ENCODE measurements at places on chromosomes 12 and 14.

- DNase-seq: no peak
Observed at GRCh38 chr12:47038270-47038748, 41.1 kb upstream of the PCED1B start.

GRCh38 chr12:104590022-104590421, 133.3 kb downstream of the CHST11 start:
- no peak for DNase-seq

DNA sequence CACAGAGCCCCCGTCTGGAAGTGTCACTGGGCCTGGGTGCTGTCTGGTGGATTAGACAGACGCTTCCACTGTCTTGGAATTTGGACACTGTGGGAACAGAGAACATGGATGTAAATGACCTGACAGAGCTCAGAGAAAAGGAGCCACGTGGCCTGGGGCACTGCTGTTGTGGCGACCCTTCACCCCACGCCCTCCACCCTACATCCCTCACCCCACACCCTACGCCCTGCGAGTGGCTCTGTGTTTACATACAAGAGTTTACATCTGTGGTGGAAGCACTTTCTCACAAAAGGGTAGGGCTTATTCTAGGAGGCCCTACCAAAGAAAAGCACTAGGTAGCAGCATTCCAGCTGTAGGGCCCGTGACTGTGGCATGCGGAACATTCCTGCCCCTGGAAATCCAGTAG, 47.7 kb downstream of the B4GALNT3 start:
- no peak for DNase-seq

DNA sequence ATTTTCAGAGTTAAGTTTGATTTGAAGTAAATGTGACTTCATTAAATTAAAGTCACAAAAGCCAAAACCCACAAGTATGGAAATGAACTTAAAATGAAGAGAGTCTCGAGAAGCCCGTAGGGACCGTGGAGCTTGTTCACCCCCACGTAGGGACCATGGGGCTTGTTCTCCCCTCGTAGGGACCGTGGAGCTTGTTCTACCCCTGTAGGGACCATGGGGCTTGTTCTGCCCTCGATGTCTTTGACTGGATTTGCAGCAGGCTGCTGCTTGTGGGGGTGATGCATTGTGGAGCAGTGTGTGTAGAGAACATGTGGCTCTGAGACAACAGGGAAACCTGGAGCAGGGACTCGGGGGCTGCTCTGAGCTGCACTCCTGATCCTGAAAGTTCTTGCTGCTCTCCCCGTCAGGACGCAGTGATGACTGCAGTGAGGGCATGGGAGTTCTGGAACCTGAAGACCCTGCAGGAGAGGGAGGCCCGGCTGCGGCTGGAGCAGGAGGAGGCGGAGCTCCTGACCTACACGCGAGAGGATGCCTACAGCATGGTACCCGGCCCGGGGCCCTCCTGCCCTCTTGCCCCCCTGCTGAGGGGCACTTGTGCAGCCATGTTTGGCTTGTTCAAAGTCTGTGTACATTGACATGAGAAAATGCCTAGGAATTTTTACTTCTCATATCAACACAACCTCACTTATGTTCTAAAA, 94.2 kb downstream of the EP400 start:
- DNase-seq: no peak

GRCh38 chr12:2264651-2265232, 212.0 kb downstream of the CACNA1C start:
- DNase-seq: no peak

GRCh38 chr12:12877781-12878455, 13.4 kb upstream of the GPRC5A start:
- DNase-seq: no peak

- DNase-seq: no peak
Observed at GRCh38 chr12:90589956-90590355, 365.0 kb downstream of the CCER1 start.

DNA sequence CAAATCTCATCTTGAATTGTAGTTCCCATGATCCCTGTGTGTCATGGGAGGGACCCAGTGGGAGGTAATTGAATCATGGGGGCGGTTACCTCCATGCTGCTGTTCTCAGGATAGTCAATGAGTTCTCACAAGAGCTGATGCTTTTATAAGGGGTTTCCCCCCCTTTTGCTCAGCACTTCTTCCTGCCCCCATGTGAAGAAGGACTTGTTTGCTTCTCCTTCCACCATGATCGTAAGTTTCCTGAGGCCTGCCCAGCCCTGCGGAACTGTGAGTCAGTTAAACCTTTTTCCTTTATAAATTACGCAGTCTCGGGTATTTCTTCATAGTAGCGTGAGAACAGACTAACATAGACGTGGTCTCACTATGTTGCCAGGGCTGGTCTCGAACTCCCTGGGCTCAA, 56.1 kb upstream of the EIF5 start:
- no peak for DNase-seq

DNA sequence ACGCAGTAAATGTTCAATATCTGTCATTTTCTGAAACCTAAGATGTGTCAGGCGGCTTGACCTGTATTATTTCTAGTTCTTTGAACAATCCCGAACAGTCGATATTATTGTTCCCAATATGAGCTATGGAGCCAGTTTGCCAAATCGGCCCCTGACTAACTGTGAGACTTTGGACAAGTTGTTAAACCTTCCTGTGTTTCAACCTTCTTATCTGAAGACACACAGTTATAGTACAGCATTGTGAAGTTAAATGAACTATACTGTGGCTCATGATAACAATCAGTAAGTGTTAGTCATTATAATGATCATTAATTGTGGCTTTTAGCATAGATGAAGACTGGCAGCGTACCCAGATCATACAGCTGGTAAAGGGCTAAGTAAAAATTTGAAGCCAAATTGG, 23.4 kb downstream of the DDX47 start:
- DNase-seq: no peak

DNA sequence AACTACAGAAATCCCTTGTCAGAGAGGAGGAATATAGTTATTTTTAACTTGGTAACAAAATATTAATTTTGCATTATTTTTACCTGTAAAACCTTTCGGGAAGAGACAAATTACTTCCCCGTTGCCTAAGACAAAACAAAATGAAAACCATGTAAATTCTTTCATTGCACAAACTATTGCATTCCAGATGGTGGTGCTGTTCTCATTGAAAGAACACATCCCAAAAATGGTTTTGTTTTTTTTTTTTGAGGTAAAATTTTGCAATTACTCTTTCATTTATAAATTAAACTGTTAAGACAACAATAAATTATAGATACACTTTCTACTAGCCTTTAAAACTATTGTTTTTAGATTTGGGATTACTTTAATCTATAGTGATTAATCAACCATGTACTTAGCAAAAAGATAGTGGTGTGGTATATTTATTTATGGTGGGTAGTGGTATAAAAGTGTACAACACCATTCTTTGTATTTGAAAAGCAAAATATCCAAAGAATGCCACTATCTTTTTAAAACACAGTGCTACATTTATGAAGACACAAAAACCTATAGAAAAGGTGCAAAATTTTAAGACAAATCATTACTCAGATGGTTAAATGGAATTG, 115.5 kb downstream of the SLC38A1 start:
- DNase-seq: peak; percentile 8

DNA sequence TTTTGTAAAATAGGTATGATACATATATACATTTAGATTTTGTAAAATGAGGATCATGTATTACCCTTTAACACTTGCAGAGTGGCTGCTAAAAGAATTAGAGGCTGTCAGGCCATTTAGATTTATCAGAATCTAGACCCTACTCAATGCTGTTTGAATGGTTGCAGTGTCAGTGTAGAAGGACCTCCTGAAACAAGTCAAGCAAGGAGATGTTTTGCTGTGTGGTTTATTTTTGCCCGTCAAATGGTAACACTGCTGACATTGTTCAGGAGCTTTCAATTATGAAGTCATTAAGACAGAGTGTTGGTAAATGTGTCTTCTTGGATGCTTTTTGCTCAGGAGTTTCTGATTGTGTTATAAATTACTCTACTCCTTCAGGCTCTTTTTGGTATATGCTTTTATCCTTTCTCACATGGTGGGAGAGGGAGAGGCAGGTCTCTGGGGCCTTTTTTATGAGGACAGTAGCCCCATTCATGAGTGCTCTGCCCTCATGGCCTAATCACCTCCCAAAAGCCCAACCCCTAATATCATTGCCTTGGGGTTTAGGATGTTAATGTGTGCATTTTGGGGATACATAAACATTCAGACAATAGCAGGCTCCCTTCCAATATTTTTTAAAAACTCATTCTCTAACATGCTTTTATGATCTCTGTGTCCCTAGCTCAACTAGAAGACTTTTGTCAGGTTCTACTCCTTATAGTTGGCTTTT, 16.5 kb downstream of the EID3 start:
- no peak for DNase-seq

GRCh38 chr12:15608941-15609340, 180.2 kb downstream of the EPS8 start:
- no peak for DNase-seq

DNA sequence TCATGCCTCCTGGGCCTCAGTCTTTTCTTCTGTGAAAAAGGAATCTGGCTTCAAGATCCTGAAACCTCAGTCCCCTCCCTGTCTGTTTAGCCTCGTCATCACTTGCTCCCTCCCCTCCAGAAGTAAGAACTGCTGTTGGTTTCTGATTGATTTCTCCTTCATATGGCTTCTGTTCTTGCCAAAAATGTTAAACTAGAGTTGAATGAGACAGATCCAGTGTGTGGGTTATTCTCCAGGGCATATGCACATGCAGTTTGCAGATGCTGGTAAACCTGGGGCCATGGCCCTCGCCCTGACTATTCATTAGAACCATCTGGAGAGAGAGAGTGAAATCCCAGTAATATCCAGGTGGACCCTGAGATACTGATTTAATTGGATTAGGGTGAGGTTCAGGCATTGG, 175.1 kb downstream of the TMEM132C start:
- DNase-seq: no peak

- no peak for DNase-seq
Observed at GRCh38 chr14:90239139-90239538, 17.2 kb upstream of the PSMC1 start.

GRCh38 chr14:97021571-97022168, 224.5 kb downstream of the VRK1 start:
- no peak for DNase-seq

DNA sequence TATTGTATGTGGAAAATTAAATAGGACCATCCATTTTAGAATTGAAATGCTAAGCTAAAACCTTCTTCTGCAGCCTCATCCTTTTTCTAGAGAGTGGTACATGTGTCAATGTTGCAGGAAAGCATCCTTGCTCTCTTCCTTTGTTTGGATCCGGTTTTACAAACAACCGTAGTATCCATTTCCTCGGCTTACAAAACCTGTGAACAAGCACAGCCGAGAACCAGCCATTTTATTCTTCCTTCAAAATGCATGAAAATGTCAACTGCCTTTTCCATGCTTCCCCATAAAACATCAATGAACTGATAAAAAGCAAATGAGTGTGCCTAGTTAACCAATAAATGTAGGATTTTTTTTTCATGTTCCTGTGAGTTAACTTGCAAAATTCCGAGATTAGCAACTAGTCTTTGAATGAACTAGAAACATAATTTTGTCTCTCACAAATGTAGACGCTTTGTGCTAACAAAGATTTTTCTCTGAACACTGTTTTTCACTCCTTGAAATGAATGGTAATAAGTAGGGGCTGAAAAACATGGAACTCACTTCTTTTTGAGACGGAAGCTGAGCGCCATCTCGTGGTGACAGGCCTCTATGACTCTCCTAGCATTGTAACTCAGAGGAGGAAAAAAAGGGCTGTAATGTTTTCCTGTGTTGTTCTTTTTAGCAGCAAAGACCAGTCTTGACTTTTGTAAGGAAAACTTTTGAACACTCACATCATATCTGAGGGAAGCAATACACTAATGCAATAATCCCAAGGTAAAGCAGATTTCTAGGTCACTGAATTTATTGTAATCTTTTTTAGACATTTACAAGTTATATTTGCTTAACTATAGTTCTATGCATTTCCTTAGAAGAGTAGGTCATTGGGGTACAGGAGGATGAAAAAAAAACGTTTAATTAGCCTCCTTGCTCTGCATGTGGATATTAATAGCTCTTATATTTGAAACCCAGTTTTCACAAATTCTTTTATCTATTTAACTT, 157.4 kb upstream of the FOXG1 start:
- DNase-seq: peak; percentile 46

DNA sequence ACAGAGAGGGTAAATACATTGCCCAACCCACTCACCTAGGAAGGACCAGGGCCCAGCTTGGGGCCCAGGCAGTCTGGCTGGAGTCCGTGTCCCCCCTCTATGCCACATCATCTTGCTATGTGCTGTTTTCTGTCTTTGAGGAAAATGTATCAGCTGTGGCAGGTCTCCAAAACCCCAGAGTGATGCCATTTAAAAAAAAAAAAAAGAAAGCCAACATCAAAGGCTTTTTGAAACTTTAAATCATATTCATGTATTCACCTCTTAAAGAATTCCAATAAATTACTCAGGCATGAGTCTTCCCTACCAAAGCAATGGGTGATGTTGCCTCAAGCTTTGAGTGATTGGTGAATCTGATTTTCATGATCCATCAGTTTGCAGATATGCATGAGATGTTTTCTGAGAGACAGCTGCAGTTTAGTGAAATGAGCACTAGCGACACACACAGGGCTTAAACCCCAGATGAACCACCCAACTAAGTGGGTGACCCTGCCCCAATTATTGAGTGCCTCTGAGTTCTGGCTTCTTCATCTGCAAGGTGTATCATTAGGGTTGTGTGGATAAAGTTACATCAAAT, 6.1 kb downstream of the KRT81 start:
- no peak for DNase-seq

DNA sequence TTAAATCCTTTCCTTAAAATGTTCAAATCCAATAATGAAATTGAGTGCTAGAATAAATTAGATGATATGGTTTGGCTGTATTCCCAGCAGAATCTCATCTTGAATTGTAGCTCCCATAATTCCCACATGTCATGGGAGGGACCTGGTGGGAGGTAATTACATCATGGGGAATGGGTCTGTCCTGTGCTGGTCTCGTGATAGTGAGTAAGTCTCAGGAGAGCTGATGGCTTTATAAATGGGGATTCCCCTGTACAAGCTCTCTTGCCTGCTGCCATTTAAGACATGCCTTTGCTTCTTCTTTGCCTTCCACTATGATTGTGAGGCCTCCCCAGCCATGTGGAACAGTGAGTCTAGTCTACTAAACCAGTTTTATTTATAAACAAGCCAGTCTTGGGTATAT, 508.5 kb downstream of the ETNK1 start:
- no peak for DNase-seq

- DNase-seq: no peak
Observed at GRCh38 chr12:52579468-52580465, 6.1 kb upstream of the KRT74 start.

DNA sequence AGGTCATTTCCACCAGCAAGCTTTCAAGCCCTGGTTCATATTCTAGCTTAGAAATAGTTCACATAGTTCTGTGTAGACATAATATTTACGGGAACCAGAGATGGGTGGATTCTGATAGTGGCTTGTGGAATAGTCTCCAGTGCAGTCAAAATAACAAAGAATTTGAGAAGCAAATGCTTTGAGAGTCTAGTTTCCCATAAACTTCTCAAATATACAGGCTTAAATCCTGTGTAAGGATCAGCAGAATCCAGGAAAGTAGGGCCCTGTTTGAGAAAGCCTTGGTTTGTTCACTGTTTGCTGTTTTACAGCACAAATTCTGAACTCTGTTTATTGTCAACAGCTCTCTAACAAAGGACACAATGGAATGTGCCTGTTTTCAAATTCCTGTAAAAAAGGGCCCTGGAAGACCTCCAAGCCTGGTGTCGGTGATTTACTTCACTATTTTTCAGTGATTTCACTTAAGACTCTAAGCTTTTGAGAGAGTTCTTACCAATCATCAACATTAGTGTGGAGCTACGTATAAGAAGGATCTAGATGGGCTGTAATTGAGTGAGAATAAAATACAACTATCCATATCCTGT, 11.4 kb upstream of the FOS start:
- DNase-seq: no peak

Data from activated CD4-positive, alpha-beta T cell treated with anti-CD3 and anti-CD28 coated beads, Interleukin-2, Interleukin-6, amounts not matched to agents 100 ng/mL and 50 ng/mL, durations not matched to agents 16 hours and 8 hours (primary cell).